Stimulated activated CD4-positive, alpha-beta T cell treated with anti-CD3 and anti-CD28 coated beads, Interleukin-1b, Interleukin-23, amount 100 ng/mL, for 24 hours (primary cell): ENCODE measurements at places on chromosomes 4 and X.

- no peak for DNase-seq
Observed at GRCh38 chr4:13325744-13326143, 158.4 kb downstream of the RAB28 start.

DNA sequence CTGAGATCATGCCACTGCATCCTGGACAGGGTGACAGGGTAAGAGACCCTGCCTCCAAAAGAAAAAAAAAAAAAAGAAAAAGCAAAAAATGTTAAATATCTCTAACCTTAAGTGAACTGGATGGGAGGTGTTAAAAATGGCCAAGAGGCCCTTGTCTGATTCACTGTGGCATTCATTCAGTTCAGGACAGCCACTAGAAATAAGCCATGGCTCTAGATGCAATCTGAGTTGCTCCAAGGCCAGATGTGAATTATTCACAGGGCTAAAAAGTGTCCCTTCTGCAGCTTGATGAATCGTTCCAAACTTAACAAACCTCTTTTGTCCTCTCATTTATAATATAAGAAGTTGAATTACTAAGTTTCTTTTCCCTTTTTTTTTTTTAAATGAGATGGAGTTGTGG lies 63.7 kb upstream of the FBXW7 start:
- no peak for DNase-seq

- no peak for DNase-seq
Observed at GRCh38 chr4:17809667-17810066, 890 bp downstream of the DCAF16 start.

DNA sequence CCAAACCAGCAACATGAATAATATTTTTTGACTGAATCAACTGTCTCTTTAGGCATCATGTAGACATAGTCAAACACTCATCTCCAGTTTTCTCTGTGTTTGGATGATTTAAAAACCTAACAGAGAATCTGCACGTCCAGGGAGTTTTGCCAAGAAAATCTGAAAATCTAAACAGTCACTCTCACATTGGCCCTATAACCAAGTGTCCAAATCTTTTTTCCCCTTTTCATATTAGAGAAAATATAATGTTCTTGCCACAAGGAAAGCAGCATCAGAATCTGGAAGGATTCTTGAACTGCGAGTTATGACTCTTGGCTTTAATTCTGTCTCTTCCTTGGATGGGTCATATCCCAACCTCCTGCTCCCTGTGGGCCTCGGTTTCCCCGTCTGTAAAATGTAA lies 8.8 kb upstream of the CHRDL1 start:
- no peak for DNase-seq

- no peak for DNase-seq
Observed at GRCh38 chr4:141340458-141340857, 119.8 kb downstream of the ZNF330 start.

DNA sequence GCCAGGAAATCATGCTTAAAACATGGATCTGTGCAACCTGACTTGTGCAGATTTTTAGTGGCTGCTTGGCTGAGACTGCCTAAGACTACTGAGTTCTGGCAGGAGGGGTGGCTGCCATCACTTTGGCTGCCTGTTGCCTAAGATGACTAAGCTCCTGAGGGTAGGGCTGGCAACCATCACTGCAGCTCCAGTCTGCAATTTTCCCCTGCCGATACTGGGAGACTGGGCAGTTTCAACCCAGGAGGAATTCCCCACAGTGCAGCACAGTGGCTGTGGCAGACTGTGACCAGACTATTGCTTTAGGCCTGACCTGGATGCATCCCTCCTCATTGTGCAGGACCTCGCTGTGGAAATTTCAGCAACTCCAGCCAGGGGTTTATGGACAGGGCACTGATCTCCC lies 544.9 kb downstream of the ANKRD50 start:
- no peak for DNase-seq

DNA sequence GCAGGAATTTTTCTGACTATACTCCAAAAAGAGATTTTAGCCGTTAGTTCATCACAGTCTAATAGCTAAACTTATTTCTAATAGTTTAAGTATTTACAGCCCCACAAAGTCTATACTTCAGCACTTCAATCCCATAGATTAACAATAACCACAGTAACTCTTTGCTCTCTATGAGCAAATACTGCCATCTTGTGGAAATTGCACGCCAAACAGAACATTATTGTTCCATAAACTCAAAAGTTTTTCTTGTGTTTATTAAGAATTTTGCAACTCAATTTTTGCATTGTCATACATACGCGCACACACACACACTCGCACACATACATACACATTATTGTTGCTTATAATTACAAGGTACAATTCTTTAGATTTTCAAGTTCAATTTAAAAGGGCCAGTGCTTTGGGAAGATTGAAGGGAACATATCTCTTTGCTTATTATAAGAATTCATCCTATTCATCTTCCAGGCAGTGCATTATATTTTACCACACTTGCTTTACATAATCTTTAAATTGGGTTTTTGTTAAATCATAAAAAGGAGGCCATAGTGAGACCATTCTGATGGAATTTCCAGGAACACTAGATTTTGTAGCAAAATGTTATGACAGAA lies 63.8 kb upstream of the ATOH1 start:
- no peak for DNase-seq

- no peak for DNase-seq
Observed at GRCh38 chr4:20305976-20306375, 54.3 kb downstream of the SLIT2 start.

GRCh38 chr4:113221990-113222389 lies 172.5 kb downstream of the ANK2 start:
- DNase-seq: no peak

- no peak for DNase-seq
Observed at GRCh38 chr4:152530600-152530999, 5.3 kb downstream of the FBXW7 start.

DNA sequence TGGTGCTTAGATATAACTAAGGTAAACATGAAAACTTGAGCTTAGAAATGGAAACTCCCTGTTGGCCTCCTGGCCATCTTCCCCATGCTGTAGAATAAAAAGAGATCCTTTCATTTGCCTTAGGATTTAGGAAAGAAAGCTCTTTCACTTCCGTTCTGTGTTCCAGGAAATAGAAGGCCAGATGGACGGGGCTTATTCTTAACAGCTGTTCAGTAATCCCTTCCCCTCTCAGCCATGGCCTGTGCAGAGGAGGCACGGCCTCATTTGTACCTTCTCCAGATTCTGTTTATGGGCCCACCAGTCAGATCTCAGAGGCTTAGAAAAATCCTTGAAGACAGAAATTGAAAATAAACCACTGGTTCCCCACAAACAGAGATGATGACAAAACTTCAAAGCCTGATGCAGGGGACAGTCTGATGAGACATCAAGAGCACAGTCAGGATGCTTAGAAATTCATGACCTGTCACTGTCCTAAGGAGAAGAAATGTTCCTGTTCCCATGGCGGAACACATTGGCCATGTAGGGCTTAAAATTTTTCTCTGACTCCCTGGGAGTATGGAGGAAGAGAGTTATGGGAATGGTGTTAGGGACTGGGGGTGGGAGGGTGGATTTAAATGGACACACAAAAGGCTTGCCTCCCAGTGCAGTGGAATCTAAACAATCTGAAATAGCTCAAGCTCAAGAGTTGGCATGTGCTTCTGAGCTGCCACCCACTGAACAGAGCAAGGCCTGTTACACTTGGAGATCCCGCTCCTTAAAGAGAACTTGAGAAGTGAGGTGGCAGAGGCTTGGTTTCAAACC lies 188.8 kb downstream of the SOWAHB start:
- DNase-seq: no peak

DNA sequence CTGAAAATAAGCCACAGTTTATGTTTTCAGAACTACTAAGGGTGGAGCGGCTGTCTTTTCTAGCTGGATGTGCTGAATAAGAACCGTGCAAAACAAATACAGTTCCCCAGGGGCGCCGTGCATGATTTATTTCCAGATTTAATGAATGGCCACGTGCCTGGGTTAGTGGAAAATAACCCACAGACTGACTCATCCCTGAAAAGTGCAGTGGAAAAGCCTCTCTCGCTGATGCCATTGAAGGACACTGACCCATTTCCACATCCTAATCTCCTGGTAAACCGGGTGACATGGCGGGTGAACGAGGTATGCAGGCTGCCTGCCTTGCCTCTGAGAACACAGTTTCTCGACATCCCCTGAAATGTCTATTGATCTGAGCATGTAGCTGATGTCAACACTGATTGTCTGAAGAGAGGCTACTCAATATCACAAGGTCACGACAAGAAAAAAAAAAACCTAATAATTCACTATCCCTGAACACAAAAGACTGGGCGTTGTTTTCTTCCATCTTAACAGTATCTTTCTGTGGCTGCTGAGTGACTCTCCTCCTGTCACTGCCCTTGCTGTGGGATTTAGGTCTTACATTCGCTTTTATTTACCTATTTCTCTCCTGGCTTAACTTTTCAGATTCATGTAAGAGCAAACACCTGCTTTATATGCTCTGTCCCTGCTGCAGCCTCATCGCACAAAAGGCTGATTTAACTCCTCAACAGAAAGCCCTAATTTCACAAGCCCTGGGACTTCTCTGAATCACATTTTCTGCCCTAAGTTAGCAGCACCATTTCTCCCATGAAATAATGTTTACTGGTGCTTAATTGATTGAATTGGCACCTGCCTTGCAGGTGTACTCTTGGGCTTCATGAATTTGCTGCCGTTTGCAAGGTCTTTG lies 76.9 kb upstream of the SCOC start:
- no peak for DNase-seq

GRCh38 chr4:57114973-57115372 lies 4.8 kb upstream of the IGFBP7 start:
- DNase-seq: no peak

DNA sequence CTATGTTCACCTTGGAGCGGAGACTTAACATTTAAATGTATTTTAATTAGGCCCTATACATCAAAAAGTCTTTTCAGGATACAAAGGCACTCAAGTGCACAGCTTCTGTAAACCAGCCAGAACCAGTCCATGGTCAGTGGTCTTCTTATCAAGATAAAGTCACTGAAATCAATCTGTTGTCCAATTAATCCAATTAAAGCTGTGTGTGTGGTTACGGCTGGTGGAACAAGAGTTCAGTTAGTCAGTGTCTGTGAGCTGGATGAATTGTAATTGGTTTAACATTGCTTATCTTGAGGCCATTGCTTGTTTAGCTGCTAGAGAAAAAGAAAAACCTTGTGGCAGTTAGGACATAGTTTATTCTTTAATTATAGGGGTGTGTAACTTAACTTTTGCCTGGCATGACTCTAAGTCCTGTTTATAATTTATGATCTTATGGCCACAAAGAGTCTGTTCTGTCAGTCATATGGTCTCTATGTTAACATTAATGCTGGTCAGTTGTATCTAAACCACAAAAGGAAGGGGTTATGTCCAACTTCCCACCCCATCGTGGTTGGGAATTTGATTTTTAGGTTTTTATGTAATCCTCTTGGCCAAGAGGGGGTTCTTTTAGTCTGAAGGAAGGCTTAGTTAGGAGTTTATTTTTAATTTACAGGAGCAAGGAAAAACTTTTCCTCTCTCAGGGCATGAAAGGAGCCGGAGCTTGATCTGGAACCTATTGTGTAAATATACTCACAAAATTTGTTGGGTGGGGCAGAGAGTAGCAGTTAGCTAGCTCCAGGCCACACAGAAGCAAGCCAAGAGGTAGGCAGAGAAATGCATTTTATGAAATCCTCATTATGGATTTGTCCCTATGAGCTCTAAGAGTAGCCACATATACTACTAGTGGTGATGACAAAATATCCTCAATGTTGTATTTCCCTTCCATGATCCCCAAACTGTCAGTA lies 665.7 kb upstream of the ACTRT1 start:
- DNase-seq: no peak

DNA sequence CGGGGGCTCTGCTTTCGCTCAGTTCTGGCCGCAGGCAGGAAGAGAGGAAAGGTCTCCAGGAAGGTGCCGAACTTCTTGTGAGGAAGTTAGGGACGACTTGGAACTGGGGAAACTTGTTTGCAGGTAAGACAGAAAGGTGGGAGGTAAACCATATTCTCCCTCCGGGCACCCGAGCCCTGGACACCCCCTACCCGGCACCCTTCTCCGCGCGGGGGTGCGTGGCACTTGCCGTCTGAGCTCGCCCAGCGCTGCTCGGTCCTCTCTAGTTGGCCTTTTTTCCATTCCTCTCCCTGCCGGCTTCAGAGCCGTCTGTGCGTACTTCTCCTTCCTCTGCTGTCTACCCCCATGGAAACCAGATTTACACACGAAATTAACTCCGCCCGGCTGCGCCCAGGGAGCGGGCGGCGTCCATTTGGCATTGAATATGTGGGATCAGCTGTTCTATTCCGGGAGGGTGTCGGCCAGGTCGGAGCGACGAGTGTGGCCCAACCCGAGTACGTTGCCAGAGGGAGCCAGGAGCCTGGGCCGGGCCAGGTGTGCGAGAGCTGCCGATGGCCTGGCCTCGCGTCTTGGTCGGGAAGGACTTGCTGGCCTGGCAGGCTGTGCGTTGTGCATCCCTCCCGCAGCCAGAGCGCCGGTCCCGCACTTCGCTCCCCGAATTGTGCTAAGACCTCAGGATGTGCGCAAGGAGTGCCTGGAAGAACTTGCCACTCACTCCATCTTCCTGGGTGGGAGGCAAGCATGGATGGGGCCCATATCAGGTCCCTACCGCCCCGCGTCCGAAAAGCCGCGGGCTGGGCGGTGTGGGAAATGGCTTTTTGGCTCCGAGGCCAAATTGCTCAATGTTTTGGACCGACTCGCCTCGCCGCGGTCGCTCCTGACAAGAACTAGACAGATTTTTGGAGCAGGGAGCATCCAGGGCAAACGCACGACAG lies 1.7 kb downstream of the PDGFRA start:
- no peak for DNase-seq

DNA sequence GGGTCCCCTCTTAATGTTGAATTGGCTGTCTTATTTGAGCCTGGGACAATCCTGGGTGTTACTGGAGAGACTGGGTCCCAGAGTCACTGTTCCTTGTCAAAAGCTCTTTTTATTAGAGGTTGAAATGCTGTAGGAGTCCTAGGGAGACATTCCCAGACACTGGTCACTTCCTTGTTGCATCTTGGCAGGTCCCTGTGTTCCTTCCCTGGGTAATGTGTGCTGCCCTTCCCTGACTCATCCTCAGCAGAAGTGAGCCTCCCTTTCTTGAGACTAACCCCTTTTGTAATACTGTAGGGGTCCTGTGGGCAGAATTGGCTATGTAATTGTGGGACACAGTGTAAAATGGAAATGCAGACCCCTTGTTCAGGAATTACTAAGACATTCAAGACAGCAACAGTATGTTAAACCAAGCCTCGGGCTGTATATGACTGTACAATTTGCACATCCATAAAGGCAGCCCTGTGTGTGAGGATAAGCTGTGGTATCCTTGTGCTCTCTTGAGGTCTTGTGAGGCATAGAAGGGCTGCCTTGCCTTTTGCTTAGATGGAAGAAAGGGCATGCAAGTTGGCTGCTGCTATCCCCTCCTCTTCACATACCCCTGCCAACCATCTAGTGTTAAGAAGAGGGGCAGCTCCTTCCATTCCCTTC lies 53.5 kb downstream of the DCLK2 start:
- DNase-seq: no peak

- no peak for DNase-seq
Observed at GRCh38 chrX:31136144-31136611, 64.3 kb upstream of the FTHL17 start.
